Inflammatory macrophage treated with lipopolysaccharide for 1 hour (primary cell): ENCODE measurements at places on chromosomes 16 and 17.
A peak's percentile ranks its signal among the peaks of the same experiment; 100 is the strongest.

- DNase-seq = peak; percentile 64
Measured at GRCh38 chr17:10114931-10115535, 83.4 kb downstream of the GAS7 start.

DNA sequence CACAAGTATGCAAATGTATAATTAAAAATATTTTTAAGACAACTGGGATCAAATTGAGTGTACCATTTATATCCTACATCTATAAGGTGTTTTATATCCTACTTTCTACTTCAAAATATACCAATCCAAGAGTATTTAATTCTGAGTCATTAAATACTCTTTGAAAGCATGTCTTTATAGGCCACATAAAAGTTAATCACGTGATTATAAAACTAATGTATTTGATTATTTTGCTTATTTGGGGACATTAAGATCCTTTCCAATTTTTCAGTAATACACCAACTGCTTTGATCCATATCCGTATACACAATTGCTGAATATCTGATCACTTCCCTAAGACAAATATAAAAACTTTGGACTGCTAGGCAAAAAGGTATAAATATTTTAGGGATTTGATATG, 26.6 kb upstream of the MAF start:
- DNase-seq = no peak

DNA sequence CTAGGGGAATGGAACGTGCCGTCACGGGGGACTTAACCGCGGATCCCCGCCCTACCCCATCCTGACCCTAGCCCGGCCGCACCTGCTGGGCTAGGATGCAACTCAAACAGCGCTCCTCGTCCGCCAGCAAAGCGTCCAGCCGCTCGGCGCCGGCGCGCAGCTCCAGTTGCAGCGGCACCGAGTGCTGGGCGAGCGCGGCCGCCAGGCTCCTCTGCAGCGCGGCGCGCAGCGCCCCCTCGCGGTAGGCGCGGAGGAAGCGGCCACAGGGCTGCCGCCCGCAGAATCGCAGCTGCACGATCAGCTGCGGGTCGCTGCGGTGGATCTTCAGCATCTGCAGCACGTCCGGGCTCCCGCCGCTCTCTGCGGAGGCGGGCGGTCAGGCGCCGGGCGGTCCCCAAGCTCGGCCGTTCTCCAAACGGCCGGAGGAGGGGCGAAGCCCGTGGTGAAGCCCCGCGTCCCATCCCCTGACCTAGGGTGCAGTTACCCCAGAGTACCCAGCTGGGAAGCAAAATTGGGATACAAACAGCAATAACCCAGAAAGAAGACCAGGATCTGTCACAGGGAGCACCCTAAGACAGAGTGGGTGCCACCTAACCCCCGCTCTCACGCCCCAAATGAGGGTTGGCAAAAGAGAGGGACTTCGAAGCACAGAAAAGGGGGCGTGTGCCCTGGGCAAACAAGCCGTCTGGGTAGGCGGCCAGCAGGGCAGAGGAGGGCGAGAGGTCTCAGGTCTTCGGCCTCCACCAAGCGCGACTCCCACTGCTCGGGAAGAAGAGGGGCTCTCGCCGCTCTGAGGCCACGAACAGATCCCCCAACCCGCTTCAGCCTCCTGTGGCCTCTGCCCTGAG, 4.2 kb downstream of the TRADD start:
- DNase-seq = peak; percentile 78

- no peak for DNase-seq
Measured at GRCh38 chr16:85328676-85329058, 216.4 kb upstream of the CIBAR2 start.

DNA sequence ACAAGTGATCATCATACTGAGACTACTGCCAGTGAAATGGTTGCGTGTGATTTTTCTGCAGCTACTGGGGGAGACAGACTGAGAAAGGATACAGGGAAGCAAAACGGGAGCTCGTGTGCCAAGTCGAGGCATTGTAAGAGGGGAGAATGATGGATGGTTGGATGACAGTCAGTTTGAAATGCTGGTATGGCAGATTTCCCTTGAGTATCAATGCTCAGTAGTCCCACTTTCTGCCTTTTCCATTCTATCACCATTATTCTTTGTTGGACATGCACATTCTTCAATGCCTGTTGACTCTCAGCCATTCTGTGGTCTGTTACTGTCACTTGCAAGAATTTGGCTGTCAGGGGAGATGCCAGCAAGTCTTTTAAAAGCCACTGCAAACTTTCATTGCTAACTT, 510.6 kb upstream of the RBFOX1 start:
- DNase-seq = no peak

DNA sequence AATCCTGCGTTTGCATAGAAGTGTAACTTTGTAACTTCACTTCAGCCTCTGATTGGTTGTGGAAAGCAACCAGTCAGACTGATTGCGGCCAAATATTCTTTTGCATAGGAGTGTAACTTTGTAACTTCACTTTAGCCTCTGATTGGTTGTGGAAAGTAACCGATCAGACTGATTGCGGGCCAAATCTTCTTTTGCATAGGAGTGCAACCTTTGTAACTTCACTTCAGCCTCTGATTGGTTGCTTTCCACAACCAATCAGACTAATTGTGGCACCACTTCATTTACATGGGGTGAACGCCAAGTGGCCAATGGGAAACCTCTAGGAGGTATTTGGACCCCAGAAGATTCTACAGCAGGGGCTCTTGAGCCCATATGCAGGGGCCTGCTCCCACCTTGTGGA, 1.8 kb upstream of the TMEM98 start:
- DNase-seq = no peak

- no peak for DNase-seq
Measured at GRCh38 chr17:21525464-21526130, 149.4 kb downstream of the KCNJ12 start.

DNA sequence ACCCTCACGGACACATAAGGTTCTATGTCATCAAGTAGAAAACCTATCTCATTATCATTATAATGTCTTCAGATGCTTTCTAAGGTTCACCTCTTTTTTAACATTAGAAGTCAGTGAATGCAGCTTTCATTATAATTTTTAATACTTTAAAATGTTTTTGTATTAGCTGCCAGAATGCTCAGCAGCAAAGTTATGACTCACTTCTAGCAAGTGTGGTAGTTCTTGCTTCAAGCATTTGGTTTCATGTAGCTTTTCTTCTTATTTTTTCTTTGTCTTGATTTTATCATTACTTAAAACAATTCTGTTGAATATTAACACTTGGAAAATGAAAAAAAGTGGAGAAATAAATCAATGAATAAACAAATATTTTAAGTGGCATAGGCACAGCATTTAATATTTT, 23.4 kb downstream of the LPCAT2 start:
- no peak for DNase-seq

DNA sequence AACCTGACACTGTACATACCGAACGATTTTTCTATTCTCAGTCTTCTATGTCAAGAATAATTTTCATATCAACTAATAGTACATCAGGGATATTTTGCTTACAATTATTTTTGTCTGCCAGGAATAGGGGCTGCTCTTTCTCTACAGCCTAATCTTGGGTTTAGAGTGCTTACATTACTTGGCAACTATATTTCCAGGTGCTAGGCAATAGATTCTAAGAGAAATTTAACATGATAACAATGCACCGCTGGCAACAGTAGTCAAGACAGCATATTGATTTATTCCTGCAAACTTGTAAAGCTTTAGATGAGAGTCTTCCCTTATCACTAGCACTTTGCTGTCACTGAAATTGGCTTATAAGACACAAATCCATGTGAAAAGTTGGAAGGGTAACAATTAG, 935.9 kb downstream of the CDH11 start:
- no peak for DNase-seq

GRCh38 chr16:25038239-25038954, 23.2 kb upstream of the ARHGAP17 start:
- DNase-seq = no peak

GRCh38 chr17:30113213-30113612, 3.4 kb upstream of the NSRP1 start:
- no peak for DNase-seq

DNA sequence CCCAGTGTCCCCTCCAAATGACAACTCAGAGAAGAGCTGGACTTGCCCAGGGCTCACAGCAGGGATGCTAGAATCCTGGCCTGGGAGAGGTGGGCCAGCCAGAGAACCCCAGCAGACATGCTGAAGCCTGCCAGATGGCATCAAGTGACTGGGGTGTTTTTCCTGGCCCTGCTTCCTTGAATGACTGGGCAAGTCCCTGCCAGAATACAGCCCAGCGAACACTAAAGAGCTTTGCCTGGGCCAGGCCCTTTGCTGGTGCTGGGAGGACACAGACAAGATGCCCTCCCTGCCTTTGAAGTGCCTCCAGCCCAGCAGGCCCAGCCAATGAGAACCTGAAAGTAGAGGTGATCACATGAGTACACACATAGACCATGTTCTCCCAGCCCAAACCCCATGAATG, 11.5 kb downstream of the ZNF319 start:
- DNase-seq = no peak

DNA sequence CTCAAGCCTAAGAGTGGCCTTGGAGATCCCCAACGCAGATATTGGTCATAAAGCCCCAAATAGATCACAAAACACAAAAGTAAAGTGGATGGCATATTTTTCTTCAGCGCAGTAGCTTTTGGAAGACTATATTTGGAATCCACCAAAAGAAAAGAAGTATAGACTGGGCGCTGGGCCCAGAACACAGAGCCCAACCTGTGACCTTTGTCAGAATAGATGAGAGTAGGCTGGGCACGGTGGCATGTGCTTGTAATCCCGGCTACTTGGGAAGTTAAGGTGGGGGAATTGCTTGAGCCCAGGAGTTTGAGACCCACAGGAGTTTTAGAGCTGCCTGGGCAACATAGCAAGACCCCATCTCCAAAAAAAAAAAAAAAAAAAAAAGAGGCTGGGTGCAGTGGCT, 14.6 kb downstream of the SCIMP start:
- DNase-seq = no peak

- DNase-seq = peak; percentile 68
Measured at GRCh38 chr17:2058586-2059546, 4.0 kb downstream of the HIC1 start.

DNA sequence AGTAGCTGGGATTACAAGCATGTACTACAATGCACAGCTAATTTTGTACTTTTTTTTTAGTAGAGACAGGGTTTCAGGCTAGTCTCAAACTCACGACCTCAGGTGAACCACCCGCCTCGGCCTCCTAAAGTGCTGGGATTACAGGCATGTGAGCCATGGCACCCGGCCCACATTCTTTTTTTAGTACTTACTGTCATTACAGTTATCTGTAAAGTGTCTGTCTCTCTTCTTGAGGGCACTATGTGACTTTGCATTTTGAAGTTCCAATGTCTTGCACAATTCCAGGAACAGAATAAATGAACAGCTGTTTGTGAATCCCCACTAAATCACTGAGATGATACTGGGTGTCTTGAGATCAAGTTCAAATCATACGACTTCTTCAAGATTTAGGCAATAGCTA, 1540.3 kb downstream of the CDH11 start:
- no peak for DNase-seq

GRCh38 chr17:1916963-1917715, 87.3 kb downstream of the RPA1 start:
- DNase-seq = no peak

- peak; percentile 48 for DNase-seq
Measured at GRCh38 chr16:19804538-19805323, 79.9 kb downstream of the GPRC5B start.

DNA sequence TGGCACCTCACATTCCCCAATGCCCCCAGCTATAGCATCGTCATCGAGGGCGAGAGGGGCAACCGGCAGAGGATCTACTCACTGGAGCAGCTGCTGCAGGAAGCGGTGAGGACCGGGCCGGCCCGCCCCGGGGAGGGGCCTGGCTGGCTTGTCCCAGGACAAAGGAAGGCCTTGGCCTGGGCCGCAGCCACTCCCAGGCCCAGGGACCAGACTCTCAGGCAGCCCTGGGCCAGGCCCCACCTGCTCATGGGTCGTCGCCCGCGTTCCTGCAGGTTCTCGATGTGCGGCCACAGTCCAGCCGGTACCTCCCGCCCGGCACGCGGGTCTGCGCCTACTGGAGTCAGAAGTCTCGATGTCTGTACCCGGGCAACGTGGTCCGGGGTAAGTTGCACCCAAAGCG, 53.4 kb downstream of the ACTG1 start:
- DNase-seq = no peak

DNA sequence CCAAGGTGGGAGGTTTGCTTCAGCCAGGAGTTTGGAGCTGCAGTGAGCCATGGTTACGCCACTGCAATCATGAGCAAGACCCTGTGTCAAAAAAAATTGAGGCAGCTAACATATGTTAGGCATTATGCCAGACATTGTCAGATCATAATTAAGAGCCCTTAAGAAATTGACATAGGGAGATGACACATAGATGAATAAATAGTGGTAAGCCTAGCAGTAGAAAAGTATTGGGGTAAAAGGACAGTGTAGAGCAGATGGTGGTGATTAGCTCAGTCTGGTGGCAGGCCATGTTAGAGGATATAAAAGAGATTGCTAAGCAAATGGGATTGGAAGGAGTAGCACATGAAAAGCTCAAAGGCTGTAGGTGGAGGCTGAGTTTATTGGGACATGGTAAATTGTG, 22.6 kb downstream of the SRCAP start:
- no peak for DNase-seq

DNA sequence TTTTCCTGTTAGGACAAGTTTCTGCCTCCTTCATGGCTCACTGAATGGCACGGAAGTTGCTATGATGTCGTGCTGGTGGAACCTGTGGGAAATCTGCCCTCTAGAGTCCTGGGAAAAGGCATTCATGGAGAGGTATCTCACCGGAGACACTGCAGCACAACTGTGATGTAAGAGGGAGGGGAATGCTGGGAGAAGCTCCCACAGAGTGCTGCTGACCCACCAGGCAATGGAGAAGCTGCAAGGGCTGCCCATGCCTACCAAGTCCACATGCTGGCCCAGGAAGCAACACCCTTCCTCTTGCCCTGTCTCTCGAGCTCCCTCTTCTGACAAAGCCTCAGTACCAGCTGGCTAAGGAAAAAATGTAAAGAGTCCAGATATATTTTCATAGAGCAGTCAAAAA, 45.2 kb upstream of the SLC5A11 start:
- DNase-seq = no peak

GRCh38 chr17:42117397-42118125, 3.6 kb downstream of the KAT2A start:
- no peak for DNase-seq

- DNase-seq = no peak
Measured at GRCh38 chr16:27528294-27528693, 21.4 kb downstream of the GTF3C1 start.
